CD4-positive, alpha-beta T cell treated with Interleukin-10 for 1 hour (primary cell): ENCODE measurements at places on chromosomes 5 and 9.

- no peak for DNase-seq
These were observed 1.6 kb upstream of the TNIP1 start for GRCh38 chr5:151082282-151082902.

- DNase-seq = no peak
These were observed 130.3 kb downstream of the NSG2 start for GRCh38 chr5:174175716-174176268.

DNA sequence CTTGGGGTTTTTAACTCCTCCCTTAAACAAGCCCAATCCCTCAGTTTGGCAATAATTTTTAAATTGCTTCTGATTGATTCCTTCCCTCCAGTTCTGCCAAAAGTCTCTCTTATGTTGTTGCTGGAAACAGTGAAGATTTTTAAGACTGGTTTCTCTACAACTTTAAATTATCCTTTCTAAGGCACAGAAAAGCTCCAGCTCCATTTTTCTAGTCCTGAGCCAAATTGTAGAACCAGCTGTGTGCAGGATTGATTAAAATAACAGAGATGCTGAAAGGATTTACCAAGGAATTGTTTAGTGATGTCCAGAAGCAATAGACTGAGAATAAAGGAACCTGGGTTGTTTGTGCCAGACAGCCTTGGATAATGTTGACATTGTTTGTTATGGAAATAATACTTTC, 111.3 kb downstream of the NUDT12 start:
- no peak for DNase-seq

- no peak for DNase-seq
These were observed 75.6 kb downstream of the CRB2 start for GRCh38 chr9:123431581-123431980.

DNA sequence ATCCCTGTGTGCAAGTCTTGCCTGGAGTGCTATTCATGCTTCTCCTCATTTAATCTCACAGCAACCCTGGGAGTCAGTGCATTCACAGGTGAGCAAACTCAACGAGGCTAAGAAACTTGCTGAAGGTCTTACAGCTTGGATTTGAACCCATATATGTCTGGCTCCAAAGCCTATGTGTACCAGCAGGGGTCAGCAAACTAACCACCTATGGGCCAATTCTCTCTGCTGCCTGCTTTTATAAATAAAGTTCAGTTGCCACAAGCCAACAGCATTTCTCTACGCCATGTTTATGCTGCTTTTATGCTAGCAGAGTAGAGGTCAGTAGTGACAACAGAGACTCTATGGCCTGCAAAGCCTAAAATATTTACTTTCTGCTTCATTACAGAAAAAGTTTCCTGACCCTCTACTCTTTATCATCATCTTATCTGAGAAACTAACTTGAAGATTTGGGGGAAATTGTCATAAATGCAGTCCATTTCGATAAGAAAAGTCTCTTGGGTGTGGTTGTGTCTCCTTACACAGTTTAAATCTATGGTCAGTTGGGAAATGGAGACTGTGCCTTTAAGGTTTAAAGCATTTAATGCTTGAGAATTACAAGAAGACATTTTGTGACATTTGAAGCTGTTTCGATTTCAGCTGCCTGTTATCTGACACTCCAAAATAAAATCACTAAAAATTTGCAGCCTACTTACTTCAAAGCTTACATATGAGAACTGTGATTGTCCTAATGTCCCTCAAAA, 137.7 kb downstream of the PRELID2 start:
- peak; percentile 11 for DNase-seq

DNA sequence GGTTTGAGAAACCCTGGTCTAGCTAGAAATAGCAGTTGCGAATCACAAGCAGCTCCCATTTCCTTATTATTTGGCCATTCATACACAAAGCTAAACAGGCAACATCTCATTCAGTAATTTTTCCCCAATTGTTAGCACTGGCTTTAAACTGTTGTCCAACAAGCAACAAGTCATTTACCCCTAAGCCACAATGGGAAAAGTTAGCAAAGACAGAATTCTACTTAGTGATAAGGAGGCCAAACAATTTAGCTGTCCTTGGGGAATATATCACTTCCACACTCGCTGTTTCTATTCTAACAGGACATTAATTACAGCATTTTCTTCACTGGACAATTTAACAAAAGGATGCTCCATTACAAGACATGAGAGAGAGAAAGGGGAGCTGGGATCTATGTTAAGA, 2.8 kb downstream of the MYO10 start:
- no peak for DNase-seq

DNA sequence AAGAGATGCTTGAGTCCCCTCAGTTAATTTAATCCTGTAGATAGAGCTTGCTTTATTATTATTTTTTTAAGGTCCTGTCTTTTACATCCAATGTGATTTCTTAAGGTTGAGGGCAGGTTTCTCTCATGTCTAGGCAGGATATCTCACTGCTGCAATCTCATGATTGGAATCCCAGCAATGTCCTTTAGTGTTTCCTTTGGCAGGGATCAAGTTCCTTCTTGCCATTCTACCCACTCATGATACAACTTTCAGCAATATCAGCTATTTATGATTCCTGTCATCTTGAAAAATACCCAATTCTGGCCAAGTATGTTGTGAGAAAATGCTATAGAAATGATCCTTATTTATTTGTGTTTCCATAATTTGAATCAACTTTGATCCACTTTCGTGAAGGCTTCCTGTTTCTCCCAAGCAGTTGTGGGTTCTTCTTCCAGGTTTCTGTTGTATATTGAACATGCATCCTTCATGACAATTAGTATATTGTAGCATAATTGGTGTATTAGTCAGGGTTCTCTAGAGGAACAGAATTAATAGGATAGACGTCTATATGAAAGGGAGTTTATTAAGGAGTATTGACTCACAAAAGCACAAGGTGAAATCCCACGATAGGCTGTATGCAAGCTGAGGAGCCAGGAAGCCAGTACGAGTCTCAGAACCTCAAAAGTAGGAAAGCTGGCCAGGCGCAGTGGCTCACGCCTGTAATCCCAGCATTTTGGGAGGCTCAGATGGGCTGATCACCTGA, 18.4 kb upstream of the VPS13A start:
- no peak for DNase-seq

- no peak for DNase-seq
These were observed 332.9 kb downstream of the CSNK1G3 start for GRCh38 chr5:123844873-123845272.

DNA sequence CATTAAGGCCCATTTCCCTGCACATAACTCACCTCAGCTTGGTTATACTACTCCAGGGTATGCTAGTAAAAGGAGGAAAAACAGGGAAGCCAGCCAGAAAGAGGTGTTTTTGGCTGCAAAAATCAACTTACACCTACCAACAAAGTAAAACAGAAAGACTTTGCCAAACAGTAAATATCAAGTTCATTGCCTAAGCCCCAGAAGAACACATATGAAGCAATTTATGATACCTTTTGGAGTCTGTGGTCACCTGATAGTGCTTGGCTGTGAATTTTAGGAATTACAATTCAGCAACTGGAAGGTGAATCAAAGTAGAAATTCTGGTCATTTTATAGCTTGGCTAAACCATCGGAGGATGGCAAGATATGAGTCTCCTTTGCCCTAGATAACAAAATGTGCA, 463.7 kb upstream of the CLINT1 start:
- no peak for DNase-seq

GRCh38 chr9:110131499-110131898, 76.5 kb downstream of the C9orf152 start:
- no peak for DNase-seq

DNA sequence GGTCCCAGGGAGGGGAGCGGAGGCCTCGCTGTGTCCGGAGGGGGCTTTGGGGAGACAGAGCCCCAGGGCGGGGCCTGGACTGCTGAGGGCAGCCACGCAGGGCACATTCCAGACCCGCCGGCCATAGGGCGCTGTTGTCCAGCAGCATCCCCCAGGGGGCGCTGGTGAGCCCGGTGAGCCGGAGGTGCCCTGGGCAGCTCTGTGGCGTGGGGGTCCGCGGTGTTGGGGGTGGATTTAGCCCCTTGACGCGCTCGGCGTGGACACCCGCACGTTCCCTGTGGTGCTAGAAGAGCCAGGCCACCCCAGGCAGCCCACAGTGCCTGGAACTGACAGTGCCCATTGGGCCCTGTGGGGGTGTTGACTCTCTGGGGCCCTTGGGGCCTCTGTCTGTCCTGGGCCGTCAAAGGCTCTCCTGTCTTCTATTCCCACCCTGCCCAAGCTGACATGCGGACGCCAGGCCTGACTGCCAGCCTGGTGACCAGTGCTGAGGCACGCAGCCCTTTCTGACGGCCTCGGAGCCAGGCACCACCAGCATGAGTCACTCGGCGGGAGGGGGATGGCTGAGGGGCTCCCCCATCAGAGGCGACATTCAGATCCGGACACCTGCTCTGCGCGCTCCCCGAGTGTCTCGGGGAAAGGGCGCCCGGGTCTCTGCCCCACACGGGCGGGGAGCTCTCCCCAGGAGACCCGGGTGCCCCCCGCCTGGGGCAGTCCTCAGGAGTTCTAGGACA, 23.9 kb downstream of the TPPP start:
- peak; percentile 51 for DNase-seq

DNA sequence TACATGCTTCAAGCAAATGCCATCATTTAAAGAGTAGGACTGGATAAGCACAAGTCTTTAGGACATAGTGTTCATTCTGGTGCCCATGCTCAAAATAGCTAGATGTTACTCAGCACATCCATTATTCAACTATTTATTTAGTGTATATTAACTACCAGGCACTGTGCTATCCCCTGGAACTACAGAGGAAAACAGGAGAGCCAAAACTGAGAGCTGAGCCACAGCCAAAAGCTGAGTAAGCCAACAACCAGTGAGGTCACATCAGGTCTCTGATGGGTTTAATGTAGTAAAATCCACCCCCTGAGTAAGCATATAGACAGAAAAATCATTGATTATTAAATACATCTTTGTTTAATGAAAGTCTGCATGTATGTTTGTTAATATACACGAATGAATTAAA, 469.3 kb upstream of the DMAC1 start:
- DNase-seq = no peak

- DNase-seq = no peak
These were observed 16.7 kb downstream of the EXD3 start for GRCh38 chr9:137406085-137406760.

DNA sequence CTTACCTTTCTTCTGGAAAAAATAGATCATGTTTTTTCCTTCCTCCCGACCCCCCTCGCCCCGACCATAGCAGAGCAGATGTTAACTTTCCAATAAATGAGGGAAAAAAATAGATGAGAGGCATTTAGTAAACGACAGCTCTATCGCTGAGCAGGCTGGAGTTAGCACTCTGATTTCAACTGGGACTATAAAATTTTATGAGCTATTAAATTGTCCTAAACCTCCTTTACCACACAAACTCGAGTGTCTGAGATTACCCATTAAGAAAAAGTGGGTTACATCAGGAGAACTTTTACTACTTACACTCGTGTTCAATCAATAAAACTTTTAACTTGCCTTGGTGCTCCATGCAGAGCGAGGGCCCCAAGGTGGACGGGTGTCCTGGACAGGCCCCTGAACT, 59.8 kb upstream of the RNU6ATAC start:
- DNase-seq = no peak

DNA sequence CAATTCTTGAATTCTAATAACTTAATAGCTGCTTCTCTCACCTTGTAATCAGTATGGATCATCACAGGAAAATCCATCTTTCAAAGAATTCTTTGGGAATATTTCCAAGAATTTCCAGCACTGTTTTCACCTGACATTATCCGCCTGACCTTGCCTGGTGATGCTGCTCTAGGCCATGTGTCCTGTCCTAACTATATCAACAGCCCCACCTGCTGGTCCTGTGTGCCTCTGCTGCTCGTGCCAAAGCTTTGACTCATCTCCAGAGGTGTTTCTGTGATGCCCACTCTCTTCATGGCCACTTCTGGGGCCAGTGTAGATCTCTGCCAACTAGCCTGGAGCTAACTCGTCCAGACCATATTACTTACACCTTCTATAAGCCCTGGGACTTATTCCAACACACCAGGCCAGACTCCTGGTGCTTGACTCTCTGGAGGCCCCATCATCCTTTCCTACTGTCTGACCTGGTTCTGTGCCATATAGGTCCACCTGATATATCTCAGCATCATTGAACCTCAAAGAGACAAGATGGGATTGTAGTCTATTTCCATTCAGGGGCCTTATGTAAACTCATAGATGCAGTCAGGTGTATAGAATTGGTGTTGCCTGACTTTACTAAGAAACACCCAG, 67.5 kb upstream of the CKMT2 start:
- peak; percentile 56 for DNase-seq

- no peak for DNase-seq
These were observed 1.6 kb downstream of the RNF183 start for GRCh38 chr9:113301548-113301947.
